ENCODE measurements at places on chromosomes 1 and 21.

DNA sequence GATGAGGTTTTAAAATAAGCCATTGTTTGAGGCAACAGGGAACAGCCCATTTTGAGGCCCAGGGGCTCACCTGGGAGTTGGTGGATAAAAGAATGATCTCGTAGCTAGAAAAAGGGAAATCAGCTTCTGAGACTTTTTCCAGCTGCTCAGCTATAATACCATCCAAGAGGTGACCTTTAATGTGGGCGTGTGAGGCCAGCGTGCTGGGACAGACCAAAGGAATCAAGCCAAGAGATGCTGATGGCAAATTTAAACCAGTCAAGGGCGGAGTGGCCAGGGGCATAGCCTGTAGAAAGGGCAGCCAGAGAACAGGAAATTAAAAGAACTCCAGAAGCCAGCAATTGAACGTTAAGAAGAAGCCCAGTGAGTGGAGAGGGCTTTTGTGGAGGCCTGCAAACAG is 132.6 kb downstream of the IER5 start:
- DNase-seq: no peak

GRCh38 chr1:29762635-29763034 is 526.3 kb downstream of the PTPRU start:
- DNase-seq: no peak

GRCh38 chr1:153348511-153349362 is at the start of gene PGLYRP4:
PGLYRP4 (minus strand) TSS chr1:153348841; CDS start chr1:153347932, 909 bp downstream.
- peak; percentile 32 for DNase-seq

DNA sequence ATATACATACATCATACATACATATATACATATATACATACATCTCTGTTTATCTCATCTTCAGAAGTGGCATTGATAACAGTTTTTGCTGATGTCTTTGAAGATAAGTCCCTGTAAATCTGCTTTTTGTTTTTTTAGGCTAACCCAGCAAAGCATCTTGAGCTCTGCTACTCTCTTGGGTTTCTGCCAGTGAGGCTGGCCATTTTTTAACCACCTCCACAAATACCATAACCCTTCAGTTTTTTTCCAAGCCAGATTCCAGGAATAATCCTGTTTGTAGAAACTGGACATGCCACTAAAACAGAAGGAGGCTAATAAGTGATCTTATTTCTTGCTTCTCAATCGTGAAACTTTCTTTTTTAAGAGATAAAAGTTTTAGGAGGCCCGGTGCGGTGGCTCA is 21.6 kb downstream of the SDHC start:
- DNase-seq: no peak

DNA sequence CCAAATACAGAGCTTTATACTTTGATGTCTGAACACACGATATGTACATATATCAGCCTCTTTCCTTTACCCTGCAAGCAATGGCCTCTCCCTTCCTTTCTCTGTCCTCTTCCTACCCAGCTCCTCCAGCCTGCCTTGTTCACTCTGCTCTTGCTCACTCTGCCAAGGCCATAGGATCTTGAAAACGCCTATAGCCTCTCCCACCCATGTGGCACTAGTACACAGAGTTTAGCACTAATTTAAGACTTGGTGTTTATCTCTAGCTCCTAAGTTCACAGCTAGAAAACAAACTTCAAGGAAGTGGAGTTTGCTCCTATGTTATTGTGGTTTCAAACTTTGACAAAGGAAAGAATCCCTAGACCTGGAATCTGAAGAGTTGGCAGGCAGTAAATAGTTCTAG is 225.0 kb upstream of the RUNX1 start:
- no peak for DNase-seq

Data from NCI-H345 (cell line).